ENCODE measurements at places on chromosomes 2 and 18. TPM values are rescaled to one million over a fixed set of nuclear protein-coding genes. Genes with fewer than 3 reads are reported as not detected.
A peak's percentile ranks its signal among the peaks of the same experiment; 100 is the strongest.

EGR4 gene
- not detected for total RNA-seq

GRCh38 chr18:32473325-32473724 lies 2.6 kb upstream of the GAREM1 start:
- DNase-seq = no peak

DNA sequence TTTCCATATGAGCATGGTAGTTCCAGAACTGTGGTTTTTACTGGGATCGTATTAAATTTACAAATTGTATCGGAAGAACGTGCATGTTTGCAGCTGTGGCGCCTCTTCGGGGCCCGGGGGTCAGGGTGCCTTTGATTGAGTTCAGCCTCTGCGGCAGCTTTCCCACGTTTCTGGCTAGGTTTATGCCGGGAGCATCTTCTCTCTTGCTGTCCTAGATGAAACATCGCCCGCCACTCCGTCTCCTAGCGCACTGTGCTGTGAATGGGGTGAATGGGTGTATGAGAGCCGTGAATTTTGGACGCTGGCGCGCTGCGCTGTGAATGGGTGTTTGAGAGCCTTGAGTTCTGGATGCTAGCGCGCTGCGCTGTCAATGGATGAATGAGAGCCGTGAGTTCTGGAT lies 12.3 kb downstream of the PDCD1 start:
- no peak for DNase-seq

PLEK gene
- total RNA-seq = not detected

DNA sequence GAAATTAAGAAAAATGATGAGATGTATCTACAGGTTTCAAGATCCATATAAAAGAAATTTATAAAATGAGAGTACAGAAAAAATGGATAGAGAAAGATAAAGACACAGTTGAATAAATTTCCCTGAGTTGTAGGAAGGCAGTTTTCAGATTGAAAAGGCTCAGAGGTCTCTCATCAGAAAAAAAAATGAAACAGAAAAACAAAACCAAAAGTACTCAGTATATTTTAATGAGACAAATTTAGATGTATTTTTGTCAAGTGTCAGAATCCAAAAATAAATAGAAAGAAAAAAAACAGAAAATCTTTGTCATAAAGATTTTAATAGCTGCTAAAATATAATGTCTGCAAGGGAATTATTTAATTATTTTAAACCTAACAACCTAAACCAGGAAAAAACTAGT lies 520.5 kb downstream of the KCNJ3 start:
- DNase-seq = no peak

DNA sequence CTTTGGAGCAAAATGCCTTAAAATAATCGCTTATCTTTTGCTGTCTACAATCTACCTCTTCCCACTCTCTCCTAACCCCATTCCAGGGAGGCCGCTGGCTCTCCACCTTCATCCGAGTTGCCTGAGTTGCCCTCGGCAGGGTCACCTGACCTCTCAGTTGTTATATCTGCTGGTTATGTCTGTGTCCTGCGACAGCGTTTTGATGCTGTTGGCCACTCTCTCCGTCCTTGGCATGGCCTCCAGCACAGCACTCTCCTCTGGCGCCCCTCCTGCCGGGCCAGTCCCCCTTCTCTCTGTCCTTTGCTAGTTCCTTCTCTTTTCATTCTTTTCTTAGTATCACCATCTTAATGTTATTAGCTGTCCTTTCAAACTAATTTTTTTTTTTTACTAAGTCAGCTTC lies 41.6 kb downstream of the TRAF3IP1 start:
- no peak for DNase-seq

DNA sequence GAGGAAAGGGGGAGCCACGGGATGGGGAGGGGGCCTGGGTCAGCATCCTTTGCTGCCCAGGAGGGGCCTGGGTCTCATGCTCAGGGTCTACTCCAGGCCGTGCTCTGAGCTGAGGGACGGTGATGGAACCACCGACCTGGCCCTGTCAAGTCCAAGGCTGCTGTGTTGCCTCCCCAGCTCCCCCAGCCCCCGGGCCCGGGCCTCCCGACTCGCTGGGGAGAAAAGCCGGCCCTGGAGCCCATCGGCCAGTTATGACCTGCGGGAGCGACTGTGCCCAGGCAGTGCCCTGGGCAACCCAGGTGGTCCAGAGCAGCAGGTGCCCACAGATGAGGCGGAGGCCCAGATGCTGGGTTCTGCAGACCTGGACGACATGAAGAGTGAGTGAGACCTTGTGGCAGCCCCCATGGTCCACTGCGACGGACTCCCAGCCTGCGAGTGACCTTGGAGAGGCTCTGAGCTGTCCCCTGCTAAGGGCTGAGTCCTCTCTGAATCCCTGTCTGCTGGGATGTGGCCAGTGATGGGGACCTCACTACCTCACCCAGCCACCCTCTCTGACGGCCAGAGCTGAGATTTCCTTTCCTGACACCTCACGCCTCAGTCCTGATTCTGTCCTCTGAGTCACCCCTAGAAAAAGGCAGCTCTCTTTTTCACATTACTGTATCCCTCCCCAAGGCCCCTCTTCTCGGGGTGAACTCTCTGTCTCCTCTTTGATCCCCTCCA lies 2.7 kb downstream of the SLC4A3 start:
- DNase-seq = no peak

- peak; percentile 2 for DNase-seq
These were observed 315.5 kb downstream of the RPRM start for GRCh38 chr2:153163055-153163454.

ADNP2 gene
- total RNA-seq = 20.5 TPM

GRCh38 chr2:171432969-171433762 lies 624 bp downstream of the METTL8 start:
- no peak for DNase-seq

DNA sequence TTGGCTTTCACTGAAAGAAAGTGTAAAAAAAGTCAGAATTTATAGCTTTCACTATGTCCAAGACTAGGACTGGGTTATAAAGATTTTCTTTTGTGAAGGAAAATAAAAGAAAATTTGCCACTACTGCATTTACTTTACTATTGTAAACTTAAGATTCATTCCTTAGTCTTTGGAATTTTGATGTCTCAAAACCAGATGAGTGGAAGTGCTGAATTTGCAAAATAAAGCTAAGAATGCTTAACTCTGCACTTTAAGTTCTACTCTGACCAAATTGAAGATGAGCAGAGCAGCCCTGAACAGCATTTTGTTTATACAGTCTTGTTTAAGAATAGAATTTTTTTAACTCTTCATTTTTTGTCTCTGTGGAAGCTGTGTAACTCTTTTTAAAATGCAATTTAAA lies 102.4 kb downstream of the ICA1L start:
- DNase-seq = no peak

HAAO gene
- total RNA-seq = 1.3 TPM

- DNase-seq = no peak
These were observed 105.5 kb upstream of the RGPD4 start for GRCh38 chr2:107721178-107721577.

GRCh38 chr2:191693166-191693565 lies 15.2 kb downstream of the NABP1 start:
- DNase-seq = no peak

GRCh38 chr18:13597068-13597467 lies 129.3 kb downstream of the FAM210A start:
- no peak for DNase-seq

GRCh38 chr2:233438573-233439147 lies 84.4 kb downstream of the DGKD start:
- no peak for DNase-seq

DNA sequence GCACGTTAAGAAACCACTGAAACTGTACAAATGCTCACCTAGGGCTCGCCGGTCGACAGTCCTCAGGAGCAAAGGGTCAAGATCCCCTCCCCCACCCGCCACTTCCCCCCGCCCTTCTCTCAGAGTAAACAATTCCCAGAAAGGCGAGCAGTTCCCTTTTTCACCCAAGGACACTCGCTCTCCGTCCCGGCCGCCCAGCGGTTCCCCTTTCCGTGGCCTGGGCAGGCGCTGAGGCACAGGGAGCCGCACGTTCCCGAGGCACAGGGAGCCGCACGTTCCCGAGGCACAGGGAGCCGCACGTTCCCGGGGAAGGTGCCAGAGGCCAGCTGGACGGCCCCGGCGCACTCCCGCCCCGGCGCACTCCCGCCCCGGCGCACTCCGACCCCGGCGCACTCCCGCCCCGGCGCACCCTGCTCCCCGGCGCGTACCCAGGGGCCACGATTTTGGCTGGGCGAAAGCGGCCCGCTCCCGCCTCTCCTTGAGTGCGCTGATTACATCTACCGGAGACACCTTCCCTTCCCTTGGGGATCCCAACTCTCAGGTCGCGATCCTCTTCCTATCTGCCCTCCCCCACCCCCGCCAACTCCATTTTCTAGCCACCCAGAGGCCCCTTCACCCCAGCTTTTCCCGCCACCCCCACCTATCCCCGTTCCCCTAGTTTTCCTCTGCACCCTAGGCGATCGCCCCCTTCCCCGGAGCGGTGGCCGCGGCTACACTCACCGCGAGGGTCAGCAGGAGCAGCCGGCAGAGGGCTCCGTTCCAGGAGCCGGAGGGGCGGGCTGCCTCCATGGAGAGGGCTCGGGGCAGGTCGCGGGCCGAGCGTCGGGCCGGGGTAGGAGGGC lies 817 bp downstream of the DSC2 start:
- no peak for DNase-seq

DNA sequence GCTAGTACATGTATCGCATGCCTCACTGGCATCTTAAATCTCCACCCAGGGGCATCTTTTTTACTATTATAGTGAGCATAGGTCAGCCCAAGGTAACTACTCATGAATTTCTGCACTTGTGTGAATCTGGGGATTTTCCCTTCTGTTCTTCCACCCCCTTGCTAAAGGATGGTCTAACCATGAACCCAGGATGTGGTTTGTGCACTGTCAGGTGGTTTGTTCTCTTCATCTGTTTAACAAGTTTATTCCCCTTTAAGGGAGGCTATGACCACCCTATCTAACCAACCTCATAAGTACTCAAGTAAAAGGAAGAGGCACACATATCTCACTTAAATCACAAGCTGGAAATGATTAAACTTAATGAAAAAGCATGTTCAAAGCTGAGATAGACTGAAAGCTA lies 243.0 kb downstream of the RPRM start:
- DNase-seq = no peak

DNA sequence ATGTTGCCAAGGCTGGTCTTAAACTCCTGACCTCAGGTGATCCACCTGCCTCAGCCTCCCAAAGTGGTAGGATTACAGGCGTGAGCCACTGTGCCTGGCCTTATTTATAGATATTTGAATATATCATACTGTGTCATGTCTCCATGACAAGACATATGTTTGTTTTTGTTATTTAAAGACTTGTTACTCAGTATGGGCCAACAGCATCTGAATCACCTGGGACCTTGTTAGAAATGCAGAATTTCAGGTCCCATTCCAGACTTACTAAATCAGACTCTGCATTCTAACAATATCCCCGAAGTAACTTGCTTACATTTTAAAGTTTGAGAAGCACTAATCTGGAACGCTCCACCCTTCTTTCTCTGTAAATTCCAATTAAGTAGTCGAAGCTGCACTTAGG lies 33.2 kb downstream of the RPE start:
- no peak for DNase-seq

DNA sequence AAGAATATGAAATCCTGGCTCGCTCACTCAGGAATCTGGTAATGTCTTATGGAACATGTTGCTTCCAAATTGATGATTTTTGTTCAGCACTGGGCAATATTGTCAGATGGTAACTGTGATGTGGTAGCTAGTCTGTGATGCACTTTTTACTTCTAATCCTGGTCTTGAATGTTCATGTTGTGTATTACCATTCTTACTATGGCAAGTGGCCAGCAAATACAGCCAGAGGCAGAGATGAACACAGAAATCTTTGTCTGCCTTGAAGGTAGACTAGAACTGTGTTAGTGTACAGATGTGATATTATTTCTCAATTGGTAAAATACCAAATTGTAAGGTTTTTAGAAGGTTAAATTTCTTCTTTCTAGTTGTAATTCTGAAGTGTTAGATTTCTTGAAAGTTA lies 83.3 kb downstream of the UBE2E3 start:
- DNase-seq = no peak

DNA sequence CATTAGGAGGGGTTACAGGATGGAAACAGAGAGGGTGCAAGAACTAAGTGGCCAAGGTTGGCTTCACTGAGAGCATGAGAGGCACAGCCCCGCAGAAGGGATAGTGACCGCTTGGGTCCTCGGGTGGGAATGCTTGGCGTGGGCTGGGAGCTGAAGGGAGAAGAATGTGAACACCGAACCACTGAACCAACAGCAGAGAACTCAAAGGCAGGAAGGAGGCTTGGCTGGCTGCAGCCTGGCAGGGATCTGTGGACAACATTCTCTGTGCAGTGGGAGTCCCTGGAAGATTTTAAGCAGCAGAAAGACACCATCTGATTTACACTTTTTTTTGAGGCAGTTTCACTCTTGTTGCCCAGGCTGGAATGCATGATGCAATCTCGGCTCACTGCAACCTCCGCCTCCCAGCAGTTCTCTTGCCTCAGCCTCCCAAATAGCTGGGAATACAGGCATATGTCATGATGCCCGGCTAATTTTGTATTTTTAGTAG lies 33.9 kb downstream of the SOWAHC start:
- peak; percentile 28 for DNase-seq

- peak; percentile 98 for DNase-seq
These were observed 33.9 kb downstream of the FN1 start for GRCh38 chr2:215401896-215402379.

REG1B gene
- total RNA-seq = not detected

SFT2D3 gene
- 2.9 TPM for total RNA-seq

DNA sequence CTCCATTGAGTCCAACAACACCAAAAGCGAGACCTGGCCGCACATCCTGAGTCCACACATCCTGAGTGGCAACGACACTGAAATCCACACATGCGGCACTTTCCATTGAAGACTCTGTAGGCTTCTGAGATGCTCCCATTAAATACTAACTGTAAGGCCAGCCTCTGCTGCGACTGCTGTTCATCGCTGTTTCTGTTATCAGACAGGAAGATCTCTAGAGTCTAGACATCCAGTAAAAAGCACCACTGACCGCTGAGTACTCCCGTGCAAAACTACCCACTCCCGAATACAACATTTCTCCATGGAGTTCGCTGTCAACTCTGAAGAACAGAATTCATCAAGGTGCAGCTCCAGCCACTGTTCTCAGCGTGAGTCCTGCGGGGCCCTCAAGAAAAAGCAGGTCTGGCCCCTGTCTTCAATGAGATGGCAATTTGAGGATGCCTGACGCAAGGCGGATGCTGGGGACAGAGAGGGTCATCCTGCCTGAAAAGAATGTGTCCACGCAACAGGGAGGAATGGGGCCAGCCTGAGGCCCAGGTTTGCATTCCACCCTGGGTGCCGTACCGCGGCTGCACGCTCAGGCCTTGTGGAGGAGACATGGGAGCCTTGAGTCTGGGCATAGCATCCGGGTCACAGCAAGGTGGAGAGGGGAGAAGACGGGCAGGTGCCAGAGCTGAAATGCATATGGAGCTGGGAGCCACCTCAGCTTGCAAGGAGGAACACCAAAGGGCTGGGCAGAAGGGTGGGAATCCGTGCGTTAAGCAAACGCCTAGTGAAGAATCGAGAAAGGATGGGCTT lies 61.9 kb downstream of the ZNF516 start:
- no peak for DNase-seq

DSG2 gene
- total RNA-seq = 168 TPM

GRCh38 chr2:74366036-74366435 lies 14.1 kb downstream of the DCTN1 start:
- no peak for DNase-seq

Data from astrocyte (in vitro differentiated cells and primary cell).